IPS-NIHi11 (cell line): ENCODE measurements at places on chromosomes 12 and 14.
A peak's percentile ranks its signal among the peaks of the same experiment; 100 is the strongest.

DNA sequence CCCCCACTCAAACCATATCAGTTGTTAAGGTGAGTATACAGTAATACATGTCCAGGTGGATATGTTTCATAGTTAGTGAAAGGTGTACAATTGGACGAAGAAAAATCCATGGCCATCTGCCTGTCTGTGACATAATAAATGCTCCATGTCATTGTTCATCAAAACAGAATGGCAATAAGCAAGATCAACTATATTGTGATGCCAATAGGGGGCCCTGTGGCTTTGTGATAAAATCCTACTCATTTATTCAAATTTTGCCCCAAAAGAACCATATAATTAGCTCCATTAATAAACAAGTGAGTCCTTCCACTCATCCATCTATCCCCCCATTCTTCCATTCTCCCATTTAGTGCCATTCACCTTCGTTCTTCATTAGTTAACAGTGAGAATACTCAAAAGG, 102.0 kb downstream of the MGST1 start:
- DNase-seq: no peak

- peak; percentile 64 for DNase-seq
Measured at GRCh38 chr14:64766430-64767151, 62.4 kb downstream of the PLEKHG3 start.

- peak; percentile 78 for DNase-seq
Measured at GRCh38 chr12:100404769-100405407, 48.0 kb downstream of the SLC17A8 start.

DNA sequence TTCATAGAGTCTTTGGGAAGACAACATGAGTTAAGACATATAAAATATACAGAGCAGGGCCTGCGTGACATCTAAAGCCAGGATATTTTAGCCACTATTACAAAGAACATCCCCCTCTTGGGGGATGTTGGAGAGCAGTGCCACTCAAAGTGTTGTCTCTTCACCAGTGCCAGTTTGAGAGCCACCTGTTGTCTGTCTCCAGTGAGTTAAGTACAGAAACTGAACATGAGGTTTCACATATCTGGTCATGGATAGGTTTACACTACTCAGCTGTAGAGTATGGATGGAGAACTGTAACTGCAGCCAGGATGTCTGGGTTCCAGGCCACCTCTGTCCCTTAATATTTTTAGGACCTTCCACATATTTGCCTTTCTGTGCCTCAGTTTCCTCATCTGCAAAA, 39.1 kb downstream of the RNFT2 start:
- DNase-seq: no peak
